ENCODE measurements at places on chromosomes 4 and X.

- no peak for DNase-seq
Measured at GRCh38 chr4:86967073-86967472, 32.3 kb downstream of the AFF1 start.

DNA sequence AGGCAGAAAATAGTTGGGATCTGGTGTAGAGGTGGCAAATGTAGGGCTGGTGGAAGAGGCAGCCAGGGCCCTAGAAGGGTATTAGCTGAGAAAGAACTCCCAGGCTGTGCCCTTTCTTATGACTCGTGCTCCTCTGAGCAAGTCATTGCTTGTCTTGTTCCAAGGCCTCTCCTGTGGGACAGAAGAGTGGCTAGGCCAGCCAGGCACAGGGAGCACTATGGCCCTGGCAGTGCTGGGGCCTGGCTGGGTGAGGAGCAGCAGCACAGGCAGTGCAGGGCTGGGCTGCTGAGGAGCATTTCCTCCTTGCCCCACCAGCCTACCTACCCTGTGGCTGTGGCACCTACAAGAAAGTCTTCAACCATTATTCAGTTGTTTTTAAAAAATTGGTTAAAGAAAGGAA is 298.5 kb upstream of the NR3C2 start:
- DNase-seq = no peak

- no peak for DNase-seq
Measured at GRCh38 chrX:119816300-119816699, 24.9 kb upstream of the RPL39 start.

- DNase-seq = peak; percentile 72
Measured at GRCh38 chrX:6053141-6053540, 175.5 kb downstream of the NLGN4X start.

- no peak for DNase-seq
Measured at GRCh38 chr4:42390622-42391354, 6.5 kb upstream of the SHISA3 start.

- DNase-seq = no peak
Measured at GRCh38 chrX:24902806-24903205, 113.0 kb downstream of the ARX start.

- no peak for DNase-seq
Measured at GRCh38 chrX:119359618-119360382, 39.3 kb upstream of the SLC25A43 start.

- DNase-seq = no peak
Measured at GRCh38 chrX:24145303-24146186, 4.0 kb upstream of the ZFX start.

- DNase-seq = no peak
Measured at GRCh38 chr4:109067508-109068235, 234.8 kb downstream of the COL25A1 start.

DNA sequence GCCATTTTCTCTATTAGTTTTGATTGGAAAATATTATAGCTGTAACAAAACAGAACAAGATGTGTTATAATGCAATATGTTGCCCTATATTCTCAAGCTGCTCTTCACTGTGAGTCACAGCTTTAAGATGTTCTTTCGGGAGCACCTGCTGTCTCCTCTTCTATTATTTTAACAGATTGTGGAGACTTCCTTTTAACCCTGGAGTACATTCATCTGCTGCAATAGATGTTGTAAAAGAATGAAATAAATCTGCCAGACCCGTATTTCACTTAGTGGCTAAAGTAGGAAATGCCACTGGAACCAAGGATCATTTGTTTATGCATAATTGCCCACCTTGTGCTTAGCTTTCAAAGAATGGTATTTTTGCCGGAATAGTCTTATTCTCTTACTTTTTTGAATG is 11.1 kb downstream of the LSM6 start:
- peak; percentile 34 for DNase-seq

DNA sequence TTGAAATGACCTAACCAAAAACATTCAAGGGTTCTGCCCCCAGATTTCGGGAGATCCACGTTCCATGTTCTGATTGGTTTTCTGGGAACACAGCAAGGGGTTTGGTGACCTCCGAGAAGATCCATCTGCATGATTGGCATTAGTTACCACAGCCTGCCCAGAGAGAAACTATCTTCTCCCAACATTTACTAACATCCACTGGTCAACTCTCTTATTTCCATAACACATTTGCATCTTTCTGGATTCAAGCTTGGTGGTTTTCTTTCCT is 15.6 kb downstream of the SHOX start:
- DNase-seq = no peak

DNA sequence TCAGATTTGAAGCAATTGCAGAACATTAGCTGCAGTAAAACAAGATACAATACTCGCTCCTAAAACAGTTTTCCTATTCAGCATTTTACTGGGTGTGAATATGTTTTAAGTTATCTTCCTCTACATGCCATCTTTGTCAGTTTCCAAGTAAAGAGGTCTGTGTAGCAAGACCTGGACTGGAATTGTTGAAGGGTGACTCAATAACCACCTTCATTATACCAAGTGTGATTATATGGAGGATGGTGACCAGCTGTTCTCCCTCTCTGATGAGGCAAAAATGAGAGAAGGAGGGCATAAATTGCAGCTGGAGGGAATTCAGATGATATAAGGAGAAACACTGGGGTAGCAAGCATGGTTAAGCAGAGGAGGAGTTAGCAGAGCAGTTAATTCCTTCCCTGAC is 922.1 kb upstream of the SLIT2 start:
- DNase-seq = no peak

DNA sequence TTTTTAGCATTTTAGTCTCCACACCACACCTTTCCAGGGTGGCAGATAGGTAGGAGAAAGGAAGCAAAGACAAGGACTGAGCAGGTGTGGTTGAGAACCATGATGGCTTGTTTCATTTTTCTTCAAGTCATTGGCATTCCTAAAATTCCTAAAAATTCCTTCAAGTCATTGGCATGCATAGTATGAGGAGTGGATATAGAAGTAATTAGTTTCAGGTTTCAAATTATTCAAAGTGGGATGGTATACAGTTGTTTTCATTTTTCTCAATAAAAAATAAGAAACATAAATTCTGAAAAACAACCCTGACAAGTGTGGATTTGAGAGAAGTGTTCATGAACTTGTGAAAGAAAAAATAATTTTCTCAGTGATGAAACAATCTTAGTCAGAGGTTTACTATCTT is 22.3 kb upstream of the HERC3 start:
- DNase-seq = no peak

GRCh38 chrX:114201622-114202021 is 382.3 kb upstream of the HTR2C start:
- no peak for DNase-seq

GRCh38 chr4:152660526-152660925 is 19.3 kb downstream of the TMEM154 start:
- no peak for DNase-seq

- DNase-seq = no peak
Measured at GRCh38 chr4:123398066-123398852, 1.7 kb downstream of the SPRY1 start.

DNA sequence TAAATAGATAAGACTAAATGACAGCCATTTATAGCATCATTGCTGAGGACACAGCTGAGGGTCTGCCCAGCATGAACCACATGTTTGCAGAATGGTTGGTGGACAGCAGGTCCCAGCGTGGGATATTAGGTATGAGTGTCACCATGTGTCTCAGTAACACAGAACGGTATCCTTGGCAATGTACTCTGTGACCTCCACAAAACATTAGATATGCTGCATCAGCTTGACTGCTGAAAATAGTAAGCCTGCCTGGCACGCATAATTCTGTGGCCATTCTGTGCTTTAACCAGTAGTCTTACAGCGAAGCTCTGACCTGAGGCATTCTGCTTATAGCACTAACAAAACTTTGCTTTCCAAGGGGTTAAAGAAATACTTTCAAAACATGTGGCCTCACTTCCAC is 32.0 kb downstream of the LIMCH1 start:
- DNase-seq = peak; percentile 81

DNA sequence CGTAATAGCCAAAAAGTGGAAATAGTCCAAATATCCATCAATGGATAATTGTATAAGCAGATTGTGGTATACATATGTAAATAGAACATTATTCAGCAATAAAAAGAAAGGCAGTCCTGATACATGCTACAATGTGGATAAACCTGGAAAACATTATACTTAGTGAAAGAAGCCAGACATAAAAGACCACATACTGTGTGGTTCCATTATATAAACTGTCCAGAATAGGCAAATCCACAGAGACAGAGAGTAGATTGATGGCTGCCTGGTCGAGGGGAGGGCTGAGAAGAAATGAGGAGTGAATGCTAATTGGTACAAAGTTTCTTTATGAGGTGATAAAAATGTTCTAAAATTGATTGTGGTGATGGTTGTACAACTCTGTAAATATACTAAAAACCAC is 397.4 kb upstream of the RPS6KA3 start:
- no peak for DNase-seq

GRCh38 chr4:64272432-64272831 is 136.8 kb downstream of the TECRL start:
- no peak for DNase-seq

All from cerebellar cortex (tissue), 1 donor.